ENCODE measurements at places on chromosomes 11 and 22. TPM values are rescaled to one million over a fixed set of nuclear protein-coding genes. Genes with fewer than 3 reads are reported as not detected.

Gene TSPAN18
- 1.1 TPM for polyA plus RNA-seq

DNA sequence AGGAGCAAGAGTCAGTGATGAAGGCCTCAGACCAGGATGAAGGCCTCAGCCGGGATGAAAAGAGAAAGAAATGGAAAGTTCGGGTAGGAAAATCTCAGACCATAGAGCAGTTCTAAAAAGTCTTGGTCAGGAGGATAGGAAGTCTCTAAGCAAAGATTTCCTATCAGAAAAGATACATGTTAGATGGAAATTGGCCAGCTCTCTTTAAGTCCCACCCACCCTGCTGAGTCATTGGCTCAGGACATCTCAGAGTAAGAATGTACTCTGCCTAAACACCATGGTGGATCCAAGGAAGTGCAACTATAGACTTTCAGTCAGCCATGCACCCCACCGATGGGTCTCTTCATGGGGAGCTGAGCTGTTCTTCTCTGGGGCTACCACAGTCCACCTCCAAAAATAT is 4.4 kb downstream of the OR8B3 start:
- DNase-seq: no peak

Gene SPI1
- 25.4 TPM for polyA plus RNA-seq

- no peak for DNase-seq
Observed at GRCh38 chr22:27919942-27920755, 1.1 kb upstream of the PITPNB start.

DNA sequence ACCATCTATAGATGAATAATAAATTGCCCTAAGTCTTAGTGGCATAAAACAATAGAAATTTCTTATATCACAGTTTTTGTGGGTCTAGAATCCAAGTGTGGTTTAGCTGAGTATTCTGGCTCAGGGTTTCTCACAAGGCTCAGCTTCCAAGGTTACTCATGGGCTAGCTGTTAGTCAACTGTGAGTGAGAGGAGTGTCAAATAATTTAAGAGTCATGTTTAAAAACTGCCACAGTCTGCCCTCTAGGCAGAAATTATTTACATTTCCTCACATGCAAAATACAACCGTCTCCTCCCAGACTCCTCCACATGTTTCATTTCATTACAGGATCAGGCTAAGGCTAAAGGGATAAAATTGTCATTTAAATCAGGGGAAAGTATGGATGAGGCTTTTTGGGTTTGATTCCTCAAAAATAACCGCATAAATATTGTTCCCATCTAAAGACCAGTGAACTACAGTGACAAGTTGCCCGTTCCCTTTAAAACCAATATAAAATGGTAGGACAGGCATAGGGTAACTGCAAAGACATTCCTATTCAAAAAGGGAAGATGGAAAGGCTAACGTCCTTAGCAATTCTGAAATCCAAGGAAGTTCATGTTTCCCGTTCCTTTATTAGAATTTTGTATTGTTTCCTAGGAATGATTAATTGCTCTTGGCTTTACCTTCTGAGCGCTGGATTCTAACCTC is 324.3 kb downstream of the DYNC2H1 start:
- DNase-seq: no peak

DNA sequence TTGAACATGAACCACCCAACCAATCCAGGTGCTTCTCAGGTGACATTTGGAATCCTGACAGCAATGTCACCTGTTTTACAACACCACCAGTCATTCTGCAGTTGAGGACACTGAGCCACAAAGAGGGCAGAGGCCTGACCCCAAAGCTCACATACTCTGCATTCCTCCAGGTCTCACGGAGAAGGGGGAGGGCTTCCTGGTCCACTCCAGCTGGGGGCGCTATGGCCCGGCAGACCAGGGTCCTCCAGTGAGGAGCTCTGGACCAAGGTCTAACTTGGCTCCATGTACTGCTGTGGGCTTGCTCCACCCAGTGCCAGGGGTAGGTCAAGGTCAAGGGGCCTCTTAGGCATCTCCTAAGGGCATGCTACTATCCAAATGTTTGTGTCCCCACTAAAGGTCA is 1.5 kb upstream of the PNPLA3 start:
- no peak for DNase-seq

Gene RIBC2
- polyA plus RNA-seq: not detected

Gene BTG4
- not detected for polyA plus RNA-seq

GRCh38 chr22:25347752-25348102 is 128.3 kb downstream of the CRYBB2 start:
- DNase-seq: no peak

- no peak for DNase-seq
Observed at GRCh38 chr11:126978911-126979310, 21.7 kb downstream of the KIRREL3 start.

DNA sequence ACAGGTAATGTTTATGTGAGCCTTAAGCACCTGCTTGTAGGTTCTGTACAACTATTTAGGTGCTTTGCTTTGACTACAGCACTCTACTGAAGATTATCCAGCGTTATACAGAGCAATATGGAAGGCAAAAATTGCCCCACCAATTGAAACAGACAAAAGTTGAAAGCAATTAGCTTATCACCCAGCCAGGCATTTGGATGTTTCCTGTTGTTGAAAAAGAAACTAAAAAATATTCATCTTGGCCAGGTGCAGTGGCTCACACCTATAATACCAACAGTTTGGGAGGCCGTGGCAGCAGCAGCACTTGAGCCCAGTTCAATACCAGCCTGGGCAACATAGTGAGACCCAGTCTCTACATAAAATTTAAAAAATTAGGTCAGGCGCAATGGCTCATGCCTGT is 18.5 kb downstream of the ATL3 start:
- DNase-seq: no peak

DNA sequence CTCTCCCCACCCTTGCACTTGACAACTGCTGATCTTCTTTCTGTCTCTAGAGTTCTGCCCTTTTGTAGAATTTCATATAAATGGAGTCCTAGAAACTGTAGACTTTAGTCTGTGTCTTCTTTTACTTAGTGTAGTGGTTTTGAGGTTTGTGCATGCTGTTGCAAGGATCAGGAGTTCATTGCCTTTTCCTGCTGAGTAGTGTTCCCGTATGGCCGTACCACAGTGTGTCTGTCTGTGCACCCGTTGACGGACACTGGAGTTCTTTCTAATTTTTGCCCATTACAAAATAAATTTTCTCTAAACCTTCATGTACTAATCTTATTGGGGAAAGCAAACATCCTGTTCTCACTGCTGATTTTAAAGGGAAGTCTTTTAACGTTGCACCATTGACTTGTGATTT is 138.1 kb downstream of the TBC1D22A start:
- DNase-seq: no peak

- peak; percentile 96 for DNase-seq
Observed at GRCh38 chr11:65418681-65419459, 3.7 kb upstream of the NEAT1 start.

- DNase-seq: no peak
Observed at GRCh38 chr11:19598456-19598855, 114.2 kb upstream of the NAV2 start.

- no peak for DNase-seq
Observed at GRCh38 chr11:129698212-129698611, 117.4 kb upstream of the TMEM45B start.
